ENCODE measurements at places on chromosomes 4 and X. TPM values are rescaled to one million over a fixed set of nuclear protein-coding genes. Genes with fewer than 3 reads are reported as not detected.

Gene GAGE12D
- not detected for total RNA-seq

DNA sequence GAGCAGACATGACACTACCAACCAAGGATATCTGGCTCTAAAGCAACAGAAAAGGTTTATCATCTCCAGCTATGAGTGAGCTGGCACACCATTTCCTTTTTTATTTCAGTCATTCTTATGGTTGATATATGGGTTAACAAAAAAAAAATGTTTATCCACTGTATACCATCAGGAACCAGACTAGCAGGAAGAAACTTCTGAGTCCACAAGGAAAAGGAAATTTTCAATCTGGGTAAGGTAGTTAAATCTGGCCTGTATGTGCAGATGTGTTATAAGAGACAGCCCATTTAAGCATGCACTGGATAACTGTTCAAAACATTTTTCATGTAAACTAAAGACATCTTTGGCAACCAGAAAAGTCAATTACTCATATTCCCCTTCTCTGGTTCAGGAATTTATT is 35.0 kb downstream of the AMMECR1 start:
- no peak for DNase-seq

DNA sequence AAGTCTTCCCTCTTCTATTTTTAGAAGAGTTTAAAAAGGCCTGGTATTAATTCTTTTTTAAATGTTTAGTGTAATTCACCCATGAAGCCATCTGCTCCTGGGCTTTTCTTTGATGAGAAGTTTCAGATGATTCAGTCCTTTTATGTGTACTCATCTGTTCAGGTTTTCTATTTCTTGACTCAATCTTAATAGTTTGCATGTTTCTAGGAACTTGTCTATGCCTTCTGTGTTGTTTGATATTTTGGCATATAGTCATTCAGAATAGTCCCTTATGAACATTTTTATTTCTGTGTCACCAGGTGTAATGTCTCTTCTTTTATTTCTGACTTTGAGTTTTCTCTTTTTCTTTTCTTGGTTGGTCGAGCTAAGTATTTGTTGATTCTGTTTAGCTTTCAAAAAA is 20.2 kb upstream of the IL2 start:
- no peak for DNase-seq

DNA sequence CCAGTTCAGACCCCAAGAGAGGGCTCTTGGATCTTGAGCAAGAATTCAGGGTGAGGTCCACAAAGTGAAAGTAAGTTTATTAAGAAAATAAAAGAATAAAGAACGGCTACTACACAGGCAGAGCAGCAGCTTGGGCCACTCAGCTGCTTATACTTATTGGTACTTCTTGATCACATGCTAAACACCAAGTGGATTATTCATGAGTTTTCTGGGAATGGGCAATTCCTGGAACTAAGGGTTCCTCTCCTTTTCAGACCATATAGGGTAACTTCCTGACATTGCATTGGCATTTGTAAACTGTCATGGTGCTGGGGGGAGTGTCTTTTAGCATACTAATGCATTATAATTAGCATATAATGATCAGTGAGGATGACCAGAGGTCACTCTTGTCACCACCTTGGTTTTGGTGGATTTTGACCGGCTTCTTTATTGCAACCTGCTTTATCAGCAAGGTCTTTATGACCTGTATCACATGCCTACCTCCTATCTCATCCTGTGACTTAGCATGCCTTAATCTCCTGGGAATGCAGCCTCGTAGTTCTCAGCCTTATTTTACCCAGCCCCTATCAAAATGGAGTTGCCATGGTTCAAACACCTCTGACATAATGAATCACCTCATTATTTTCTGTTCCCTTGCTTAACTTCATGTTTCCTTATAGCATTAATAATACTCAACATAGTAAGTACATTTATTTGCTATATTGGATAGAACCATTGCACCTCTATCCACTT is 476.3 kb downstream of the DTHD1 start:
- DNase-seq: no peak
